ENCODE measurements at places on chromosomes 12 and 14.

GRCh38 chr12:116861320-116861719 lies 19.9 kb downstream of the HRK start:
- no peak for DNase-seq

DNA sequence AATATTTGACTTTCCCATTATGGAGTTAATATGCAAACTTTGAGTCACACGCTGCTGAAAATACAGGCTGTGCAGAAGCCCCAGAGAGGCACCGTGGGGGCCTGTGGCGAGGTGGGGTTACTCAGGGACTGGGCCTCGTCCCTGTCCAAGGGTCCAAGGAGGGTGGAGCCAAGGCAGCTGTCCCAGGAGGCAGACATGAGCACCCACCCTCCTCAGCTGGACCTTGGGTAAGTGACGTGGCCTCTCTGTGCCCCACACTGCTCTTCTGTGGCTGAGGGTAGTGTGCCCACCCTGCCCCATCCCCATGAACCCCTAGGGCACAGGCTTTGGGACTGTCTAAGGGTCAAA lies 39.4 kb downstream of the FAM222A start:
- no peak for DNase-seq

GRCh38 chr14:59882957-59883356 lies 12.4 kb upstream of the RTN1 start:
- no peak for DNase-seq

- no peak for DNase-seq
These were observed 8.4 kb upstream of the CIT start for GRCh38 chr12:119885549-119885948.

GRCh38 chr14:65072937-65073336 lies 29.4 kb downstream of the MAX start:
- no peak for DNase-seq

DNA sequence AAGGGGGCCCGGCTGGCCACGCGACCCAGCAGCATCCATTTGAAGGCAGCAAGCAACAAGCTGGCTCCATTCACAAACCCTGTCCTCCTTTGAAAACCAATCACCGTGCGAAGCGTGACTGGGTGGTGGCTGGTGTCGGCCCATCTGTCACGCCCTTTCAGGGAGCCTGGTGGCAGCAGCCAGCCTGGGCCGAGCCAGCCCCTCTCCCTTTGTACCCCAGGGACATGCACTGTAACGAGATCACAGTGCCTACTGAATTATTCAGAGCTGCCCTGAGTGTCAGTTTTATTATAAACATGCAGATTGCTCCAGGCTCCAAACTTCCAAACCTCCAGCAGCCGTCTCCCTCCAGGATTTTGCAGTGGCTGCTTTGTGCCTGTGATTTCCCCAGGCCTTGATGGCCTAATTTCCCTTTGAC lies 22.3 kb upstream of the CTDSP2 start:
- DNase-seq: no peak

Data from CD4-positive, alpha-beta T cell treated with Interleukin-2 at 100 ng/mL for 4 hours (primary cell).